ENCODE measurements at places on chromosomes 16 and 17.

- DNase-seq, result no peak
These were observed 13.5 kb downstream of the MAPT start for GRCh38 chr17:45907750-45908395.

DNA sequence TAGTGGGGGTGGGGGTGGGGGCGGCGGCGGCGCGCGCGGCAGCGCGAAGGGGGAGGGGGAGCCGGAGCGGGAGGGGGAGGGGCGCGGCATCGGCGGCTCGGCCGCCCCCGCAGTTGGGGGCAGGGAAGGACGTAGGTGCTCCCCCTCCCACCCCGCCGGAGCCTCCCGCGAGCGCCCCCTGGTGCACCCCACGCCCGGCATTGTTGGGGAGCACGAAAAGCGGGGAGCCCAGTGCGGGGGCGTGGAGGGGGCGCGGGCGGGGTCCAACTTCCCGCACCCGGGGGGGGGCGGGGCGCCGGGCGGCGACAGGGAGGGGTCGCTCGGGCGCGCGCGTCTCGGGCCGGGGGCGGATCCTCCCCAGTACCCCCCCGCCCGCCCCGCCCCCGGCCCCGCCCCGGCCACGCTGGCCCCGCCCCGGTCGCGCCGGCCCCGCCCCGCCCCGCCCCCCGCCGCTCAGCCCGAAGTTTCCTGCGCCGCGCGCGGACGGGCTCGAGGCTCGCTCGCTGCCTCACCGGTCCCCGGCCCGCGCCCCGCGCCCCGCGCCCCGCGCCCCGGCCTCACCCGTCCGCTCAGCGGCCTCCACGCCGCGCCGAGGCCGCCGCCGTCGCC, at the start of gene CACNA1H:
CACNA1H (plus strand) TSS at position 456 of the 609 bp plus-strand sequence. CDS start 632 bp downstream, outside the sequence.
- DNase-seq, result no peak

DNA sequence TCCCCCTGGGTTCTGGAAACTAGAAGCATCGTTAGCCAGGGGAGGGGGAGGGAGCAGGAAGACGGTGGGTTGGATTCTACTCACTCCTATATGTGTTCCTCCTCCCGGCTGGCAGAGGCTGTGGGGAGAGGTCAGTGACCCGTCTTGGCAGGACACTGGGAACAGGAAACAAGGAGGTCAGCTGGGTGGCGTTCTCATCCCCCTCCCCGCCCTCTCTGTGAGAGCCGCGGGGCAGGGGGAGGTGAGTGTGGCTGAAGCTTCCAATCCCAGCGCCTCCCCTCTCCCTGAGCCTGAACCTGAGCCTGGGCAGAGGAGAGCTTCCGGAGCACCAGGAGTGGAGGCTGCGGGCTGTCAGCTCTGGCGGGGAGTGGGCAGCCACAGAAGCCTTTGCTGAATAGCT, 12.5 kb downstream of the GPRC5C start:
- DNase-seq, result no peak

- DNase-seq, result no peak
These were observed 10.1 kb upstream of the ACSM2A start for GRCh38 chr16:20441191-20441590.

DNA sequence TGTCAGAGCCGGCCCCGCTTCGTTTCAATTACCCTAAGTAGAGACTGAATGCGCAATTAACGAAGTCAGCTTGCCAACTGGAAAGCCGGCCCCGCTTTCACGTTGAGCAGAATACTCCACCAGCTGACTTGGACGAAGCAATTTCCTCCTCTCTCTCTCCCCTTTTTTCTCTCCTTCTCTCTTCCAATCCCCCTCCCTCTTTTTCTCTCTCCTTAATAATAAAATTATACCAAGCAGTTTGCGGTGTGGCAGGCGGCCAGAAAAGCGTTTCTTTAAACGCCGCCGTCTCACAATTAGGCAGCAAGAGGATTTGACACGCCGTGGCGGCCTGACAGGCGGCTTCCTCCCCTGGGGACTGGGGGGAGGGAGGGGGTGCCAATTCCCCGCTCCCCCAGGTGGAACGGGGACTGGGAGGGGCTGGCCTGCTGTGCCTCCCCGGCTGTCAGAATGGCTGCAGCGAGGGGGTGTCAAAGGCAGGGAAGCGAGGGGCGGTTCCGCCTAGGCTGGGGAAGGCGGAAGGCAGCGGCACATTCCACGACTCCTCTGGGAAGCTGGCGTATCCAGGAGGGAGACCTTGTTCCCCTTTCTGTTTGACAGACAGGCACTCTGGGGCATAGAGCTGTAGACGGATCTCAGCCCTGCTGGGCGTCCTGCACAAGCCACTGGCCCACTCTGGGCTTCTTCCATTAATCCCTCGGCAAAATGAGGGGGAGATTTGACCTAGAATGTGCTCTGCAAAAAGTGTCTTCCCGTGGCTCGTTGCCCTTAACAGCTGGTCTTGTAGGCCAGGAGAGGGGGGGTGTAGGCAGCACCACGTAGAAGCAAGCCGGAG, 52.7 kb downstream of the SREBF1 start:
- peak; percentile 76 for DNase-seq

Data from GM06990 (cell line).